ENCODE measurements at places on chromosomes 1 and 21.

DNA sequence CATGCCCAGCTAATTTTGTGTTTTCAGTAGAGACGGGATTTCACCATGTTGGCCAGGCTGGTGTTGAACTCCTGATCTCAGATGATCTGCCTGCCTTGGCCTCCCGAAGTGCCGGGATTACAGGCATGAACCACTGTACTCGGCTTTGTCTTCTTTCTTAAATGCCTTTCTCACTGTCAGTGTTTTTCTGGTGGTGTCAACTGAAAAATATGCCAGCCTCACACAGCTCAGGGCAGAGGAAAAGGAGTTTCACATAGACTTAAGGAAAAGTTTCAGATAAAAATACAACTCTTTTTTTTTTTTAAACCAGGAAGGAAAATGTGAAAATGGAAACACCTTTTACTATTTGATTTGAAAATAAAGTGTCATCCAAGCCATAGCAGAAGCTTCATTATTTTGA, 4.6 kb upstream of the MAB21L3 start:
- DNase-seq: no peak

- no peak for DNase-seq
These were observed 857.4 kb downstream of the USP25 start for GRCh38 chr21:16587141-16587581.

DNA sequence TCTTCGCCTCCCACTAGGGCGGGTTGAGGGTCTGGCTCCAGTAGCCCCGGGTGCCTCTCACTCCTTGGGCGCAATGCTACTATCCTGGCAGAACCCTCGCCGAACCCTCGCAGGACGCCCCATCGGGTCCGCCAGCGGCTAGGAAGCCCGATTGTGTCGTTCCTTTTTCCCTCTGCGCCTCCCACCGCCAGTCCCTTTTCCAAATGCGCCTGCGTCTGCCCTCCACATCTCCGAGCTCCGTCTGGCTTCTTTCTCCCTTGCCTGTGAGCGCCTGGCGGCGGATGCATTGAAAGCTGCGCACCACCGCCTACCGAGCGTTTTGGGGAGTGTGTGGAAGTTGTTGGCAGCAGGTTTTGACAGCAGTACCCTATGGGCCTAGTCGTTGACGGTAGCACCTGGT, 1.0 kb upstream of the DIRAS3 start:
- no peak for DNase-seq

DNA sequence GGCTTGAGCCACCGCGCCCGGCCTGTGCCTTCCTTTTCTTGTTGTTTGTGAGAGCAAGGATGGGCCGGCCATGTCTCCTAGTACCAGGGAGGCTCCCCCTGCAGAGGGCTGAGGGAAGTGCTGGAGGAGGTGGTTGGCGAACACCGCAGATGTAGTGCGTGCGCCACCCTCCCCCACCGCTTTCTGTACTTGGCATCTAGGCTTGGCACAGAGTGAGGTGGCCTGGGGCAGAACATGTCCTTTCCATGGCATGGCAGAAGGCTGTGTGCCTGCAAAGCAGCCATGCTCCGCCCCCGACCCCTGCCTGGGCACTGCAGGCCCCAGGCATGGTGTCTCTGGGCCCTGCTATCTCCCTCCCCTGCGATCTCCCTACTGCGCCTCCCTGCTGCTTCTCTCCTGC, 30.7 kb downstream of the ALPL start:
- DNase-seq: no peak

DNA sequence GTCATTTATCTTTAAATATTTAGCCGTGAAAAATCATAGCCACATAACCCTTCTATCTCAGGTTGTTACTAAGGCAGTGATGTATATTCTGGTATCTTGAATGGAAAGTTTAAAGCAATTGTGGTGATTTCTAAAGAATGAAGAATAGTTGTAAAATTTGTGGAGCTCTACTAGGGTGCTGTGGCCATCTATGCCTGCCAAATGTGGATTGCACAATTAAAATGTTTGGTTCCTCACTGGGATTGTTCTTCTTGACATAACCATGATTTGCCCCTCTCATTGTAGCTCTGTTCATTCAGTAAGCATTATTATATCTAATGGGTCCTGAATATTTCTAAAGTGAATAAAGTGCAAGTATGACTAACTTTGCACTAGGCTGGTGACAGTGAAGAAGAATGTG, 50.1 kb downstream of the AK4 start:
- no peak for DNase-seq

DNA sequence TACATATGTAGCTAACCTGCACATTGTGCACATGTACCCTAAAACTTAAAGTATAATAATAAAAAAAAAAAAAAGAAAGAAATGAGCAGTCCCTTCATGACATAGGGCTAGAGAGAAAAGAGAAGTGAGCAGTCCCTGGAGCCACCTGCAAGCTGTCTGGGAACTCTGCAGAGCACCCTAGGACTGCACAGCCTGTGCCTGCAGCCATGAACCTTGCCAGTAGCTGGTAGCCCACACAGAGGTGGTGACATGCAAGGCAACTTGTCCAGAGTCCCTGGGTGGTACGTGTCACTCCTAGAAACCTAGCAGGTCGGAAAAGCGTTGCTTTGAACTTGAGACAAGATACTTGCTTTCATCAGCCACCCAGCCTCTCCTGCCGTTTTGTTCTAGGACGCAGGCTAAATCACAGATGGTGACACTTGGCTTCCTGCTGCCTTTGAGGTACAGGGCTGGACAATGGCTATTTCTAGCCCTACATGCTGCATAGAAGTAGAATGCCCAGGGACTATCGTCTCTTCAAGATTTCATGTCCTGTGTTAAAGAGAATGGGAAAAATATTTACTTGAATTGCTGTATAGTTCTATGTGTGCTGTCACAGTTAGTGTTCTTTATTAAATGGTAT, 260.9 kb downstream of the LTN1 start:
- no peak for DNase-seq

GRCh38 chr1:162019006-162019405, 4.7 kb downstream of the OLFML2B start:
- no peak for DNase-seq

DNA sequence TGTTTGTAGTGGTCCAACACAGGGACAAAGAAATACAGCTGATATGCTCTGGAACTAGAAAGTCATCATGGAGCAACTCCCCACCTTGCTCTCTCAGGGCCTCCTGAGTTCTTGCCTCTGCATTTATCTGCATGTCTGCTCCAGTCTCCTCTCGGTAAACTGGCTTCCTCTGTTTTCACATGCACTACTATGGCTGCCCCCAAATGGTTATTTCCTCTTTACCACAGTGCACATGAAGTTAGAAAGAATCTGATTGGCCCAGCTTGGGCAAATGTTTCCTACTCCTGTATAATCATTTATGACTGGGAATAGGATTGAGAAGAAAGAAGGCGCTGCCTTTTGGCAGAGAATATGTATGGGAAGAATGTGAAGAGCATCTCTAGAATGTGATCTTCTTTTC, 16.5 kb upstream of the PSMB2 start:
- no peak for DNase-seq

DNA sequence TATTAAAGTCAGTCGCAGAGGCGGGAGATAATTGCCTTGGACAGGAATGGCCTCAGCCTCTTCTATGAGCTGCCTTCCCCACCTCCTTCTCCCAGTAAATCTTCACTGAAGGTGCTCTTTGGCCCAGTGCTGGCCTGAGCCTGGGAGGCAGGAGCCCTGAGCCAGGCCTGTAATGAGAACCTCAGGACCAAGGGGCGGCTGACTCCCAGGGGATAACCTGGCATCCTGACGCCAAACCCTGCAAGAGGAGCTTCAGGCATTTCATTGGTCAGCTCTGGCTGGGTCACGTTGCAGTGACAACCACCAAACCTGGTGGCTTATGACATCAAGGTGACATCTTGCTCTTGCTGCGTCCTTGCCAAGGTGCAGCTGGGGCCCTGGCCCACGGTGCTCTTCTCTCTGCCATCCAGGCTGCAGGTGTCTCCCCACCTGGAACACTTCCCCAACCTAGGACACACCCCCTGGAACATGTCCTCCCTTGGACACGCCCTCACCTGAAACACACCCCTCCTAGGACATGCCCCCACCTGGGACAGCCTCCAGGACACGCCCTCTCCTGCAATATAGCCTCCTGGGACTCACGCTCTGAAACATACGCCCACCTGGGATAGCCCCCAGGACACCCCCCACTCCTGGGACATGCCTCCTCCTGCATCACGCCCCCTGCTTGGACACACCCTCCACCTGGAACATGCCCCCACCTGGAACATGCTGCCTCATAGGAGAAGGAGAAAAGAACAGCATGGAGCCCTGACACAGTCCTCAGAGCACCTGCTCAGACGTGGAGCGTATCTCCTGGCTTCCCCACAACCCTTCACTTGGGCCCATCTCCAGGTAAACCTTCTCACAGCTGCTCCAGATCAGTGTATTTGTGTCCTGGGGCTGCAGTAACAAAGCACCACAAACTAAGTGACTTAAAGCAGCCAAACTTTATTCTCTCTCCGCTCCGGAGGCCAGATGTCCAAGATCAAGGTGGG, 333.6 kb downstream of the NPHP4 start:
- no peak for DNase-seq

- DNase-seq: no peak
These were observed 12.8 kb upstream of the LRRC8D start for GRCh38 chr1:89807983-89808382.

DNA sequence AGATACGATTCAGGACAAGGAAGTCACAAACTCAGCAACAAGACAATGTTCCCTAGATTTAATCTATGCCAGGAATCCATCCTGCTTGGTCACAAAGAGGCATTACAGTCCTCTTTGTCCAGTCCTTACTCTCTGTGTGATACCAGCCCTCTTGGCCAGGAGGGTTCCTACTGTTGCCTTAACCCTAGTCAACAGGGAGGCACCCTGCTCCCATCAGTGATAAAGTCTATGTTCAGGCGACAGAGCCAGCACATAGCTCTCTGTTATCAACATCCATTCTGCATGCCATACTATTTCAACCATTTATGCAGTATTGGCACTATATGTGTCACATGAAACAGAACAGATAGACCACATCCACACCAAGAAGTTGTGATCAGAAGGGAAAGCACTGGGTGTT, 4.4 kb upstream of the NPL start:
- no peak for DNase-seq

DNA sequence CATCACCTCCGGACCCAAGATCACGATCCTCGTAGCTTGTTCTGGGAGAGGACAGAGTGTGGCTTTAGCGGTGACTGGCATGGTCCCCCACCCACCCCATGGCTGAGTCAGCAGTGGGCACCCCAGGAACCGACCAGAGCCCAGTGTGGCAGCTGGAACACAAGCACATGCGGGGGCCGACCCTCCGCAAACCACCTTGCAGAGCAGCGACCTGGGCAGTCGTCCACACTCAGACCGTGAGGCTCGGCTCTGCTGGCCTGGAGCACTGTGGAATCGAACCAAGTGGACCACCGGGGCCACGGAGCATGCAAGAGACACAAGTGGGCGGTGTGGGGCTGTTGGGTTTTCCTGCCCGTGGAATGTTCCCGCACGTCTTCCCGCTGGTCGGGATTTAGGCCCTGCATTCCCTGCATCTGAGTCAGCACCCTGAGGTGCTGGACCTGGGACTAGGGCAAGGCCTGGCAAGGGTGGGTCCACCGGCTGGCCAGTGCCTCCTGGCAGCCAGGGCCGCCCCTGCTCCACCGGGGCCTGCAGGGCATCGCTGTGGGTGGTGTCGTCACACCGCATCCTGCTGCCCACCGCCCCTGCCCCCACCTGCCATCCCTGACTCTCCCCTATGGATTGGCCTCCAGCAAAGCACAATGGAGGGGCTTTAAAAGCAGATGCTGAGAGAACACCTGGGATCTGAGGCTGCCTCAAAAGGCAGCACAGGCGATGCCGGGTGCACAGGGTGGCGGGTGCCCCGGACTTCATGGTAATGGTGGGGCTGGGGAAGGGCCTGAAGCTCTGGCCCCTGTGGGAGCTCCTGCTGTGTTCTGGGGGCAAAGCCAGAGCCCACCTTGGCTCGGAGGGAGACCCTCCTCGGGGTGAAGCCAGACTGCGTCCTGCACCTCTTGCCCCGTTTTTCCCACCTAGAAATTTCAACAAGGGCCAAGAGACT, 18.5 kb downstream of the MORN1 start:
- DNase-seq: no peak

- DNase-seq: no peak
These were observed 179.6 kb downstream of the LMO4 start for GRCh38 chr1:87508247-87508787.

GRCh38 chr1:159187647-159188374, 16.4 kb downstream of the CADM3 start:
- DNase-seq: no peak

- no peak for DNase-seq
These were observed 305.9 kb downstream of the BARHL2 start for GRCh38 chr1:90411185-90411584.

- no peak for DNase-seq
These were observed 359.1 kb downstream of the TTLL7 start for GRCh38 chr1:83639785-83640184.

DNA sequence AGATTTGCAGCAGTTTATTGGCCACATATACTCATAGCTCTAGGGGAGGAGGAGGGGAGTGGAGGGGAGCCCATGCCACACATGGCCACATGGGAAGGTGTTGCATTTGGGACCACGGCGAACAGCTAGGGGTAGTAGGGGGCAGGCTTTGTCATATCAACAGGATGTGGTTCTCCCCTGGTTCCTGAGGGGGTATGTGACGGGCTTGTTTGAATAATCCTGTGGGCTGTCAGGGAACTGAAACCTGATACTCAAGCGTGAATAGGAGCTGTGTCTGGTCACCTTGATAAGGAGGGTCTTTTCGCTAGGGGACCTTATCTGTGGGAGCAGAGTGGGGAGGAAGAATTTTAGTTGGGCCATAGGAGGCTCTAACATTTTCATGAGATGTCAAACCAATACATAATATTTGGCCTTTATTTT, 264.7 kb downstream of the CTH start:
- DNase-seq: no peak

- DNase-seq: no peak
These were observed 172.9 kb upstream of the RUNX1 start for GRCh38 chr21:35222021-35222420.

GRCh38 chr1:52635321-52636089, 2.5 kb downstream of the SHISAL2A start:
- no peak for DNase-seq

DNA sequence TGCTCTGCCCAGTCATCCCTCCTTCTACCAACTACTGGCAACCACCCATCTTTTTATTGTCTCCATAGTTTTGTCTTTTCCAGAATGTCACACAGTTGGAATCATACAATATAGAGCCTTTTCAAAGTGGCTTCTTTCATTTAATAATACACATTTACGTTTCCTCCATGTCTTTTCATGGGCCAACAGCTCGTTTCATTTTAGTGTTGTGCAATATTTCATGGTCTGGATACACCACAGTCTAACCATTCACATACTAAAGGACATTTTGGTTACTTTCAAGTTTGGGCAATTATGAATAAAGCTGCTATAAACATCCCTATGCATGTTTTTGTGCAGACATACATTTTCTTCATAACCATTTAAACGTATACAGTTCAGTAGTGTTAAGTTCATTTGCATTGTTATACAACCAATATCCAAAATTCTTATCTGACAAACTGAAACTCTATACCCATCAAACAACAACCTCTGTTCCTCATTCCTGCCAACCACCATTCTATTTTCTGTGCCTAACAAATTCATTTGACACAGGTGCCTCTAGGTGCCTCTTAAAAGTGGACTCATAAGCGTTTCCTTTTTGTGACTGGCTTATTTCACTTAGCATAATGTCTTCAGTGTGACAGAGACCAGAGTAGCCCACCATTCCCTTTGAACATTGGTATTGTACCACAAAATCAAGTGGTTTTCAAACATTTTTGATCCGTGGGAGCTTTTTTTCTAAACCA, 138.1 kb downstream of the NR5A2 start:
- DNase-seq: no peak

GRCh38 chr1:183092350-183092749, 69.1 kb downstream of the LAMC1 start:
- DNase-seq: no peak

- no peak for DNase-seq
These were observed 12.9 kb upstream of the KCNE1 start for GRCh38 chr21:34524646-34525601.
